Retina (tissue), 1 donor: ENCODE measurements at places on chromosomes 16 and 17.

GRCh38 chr16:56793492-56793891 lies 63.6 kb downstream of the NUP93 start:
- DNase-seq: peak; percentile 27

DNA sequence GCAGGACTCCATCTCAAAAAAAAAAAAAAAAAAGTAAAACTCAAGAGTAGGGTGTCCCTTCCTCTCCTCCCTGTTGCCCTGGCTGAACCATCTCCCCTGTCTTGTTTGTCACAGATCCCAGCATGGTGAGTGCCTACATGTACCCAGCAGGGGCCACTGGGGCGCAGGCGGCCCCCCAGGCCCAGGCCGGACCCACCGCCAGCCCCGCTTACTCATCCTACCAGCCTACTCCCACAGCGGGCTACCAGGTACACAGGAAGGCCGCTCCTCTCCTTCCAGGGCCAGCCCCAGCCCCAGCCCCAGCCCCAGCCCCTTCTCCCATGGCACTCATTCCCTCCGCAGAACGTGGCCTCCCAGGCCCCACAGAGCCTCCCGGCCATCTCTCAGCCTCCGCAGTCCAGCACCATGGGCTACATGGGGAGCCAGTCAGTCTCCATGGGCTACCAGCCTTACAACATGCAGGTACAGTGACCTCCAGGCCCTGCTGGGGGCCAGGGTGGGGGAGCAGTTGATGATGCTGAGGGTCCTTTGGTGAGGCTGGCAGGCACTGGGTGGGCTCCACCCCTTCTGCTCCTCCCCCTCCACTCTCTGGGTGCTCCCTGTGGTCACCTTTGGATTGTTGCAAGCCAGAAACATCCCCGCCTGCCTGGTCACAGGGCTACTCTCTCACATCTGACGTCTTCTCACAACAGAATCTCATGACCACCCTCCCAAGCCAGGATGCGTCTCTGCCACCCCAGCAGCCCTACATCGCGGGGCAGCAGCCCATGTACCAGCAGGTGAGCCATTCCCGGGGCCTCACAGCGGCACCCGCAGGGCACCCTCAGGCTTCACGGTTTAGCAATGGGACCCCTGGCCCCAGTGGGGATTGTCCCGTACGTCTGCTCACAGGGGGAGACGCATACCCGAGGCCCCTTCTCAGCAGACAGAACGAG lies 2.5 kb upstream of the MRPL12 start:
- no peak for DNase-seq

DNA sequence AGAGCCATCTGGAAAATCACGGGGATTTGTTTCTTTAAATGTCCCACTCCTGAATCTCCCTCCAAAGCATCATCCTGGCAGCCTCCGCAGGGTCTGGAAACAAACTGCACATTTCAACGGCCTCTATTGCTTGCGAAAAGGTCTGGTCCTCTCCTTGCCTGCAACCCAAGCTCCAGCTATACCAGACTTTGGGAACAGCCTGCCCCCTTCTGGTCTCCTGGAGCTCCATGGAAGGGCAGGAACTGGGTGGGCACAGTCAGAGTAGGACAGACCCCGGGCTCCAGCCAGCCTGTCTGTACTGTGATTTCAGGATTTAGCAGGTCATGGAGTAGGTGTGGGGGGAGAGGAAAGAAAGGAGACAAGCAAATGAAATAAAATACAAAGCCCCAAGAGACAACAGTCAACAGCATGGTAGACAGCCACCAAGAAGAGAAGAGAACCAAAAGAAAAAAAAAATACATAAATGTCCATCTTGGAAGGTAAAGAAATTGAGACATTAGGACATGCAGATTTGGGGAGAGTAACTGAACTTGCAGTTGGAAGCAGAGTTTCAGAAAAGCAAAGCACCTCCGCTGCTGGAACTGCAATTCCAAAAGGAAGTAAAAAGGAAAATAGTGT lies 2.7 kb downstream of the XYLT1 start:
- DNase-seq: peak; percentile 79

DNA sequence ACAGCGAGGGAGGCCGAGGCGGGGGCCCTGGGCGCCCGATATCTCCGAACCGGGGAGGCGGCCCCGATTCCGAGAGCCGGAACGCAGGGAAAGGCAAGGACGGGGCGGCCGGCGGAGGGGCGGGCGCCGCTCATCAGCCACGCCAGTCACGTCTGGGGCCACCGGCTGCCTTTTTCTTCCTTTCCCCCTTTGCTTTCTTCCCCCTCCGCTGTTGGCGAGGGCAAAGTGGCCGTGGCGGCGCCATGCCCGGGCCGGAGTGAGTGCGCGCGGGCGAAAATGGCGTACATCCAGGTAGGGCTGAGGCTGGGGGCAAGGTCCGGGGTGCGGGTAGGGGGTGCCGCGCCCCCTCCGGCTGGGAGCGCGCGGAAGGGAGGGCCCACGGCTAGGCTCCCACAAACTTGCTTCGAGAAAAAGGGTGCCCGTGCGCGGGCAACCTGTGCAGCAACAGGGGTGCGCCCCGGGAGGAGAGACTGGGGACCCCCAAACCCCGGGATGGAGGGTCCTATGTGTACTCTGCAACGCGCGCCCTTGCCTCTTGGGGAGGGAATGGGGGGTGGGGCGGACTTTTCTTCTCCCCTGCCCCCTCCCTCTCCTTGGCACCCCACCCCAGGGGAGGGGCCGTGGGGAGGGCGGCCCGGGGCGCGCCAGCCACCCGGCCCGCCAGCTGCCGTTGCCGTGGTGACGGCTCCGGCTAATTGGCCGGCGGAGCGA lies 486 bp downstream of the SYT17 start:
- peak; percentile 72 for DNase-seq

DNA sequence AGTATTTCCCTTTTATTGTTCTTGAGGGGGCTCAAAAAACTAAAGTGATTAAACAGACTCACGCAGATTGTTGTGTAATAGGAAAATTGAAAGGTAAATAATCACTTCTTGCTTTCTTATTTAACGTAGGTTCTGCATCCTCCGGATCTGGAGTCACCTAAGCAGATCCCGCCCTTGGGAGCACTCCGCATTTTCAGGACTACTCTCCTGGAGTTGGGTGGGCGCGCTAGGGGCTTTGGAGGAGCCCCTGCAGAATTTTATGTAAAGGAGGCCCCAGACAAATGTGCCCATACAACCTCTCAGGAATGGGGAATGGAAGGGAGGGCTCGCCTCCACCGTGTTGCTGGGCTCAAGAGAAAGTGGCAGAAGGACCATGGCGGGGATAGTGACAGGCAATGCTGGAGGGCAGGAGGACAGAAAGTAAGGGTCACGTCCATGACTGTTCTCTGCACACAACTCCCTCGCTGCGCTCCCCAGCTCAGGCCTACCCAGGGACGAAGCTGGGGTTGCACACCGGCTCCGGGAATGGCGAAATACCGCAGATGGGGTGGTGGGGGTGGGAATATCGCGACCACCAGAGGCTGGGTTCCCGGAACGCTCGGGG lies 8.3 kb downstream of the MT2A start:
- DNase-seq: no peak

DNA sequence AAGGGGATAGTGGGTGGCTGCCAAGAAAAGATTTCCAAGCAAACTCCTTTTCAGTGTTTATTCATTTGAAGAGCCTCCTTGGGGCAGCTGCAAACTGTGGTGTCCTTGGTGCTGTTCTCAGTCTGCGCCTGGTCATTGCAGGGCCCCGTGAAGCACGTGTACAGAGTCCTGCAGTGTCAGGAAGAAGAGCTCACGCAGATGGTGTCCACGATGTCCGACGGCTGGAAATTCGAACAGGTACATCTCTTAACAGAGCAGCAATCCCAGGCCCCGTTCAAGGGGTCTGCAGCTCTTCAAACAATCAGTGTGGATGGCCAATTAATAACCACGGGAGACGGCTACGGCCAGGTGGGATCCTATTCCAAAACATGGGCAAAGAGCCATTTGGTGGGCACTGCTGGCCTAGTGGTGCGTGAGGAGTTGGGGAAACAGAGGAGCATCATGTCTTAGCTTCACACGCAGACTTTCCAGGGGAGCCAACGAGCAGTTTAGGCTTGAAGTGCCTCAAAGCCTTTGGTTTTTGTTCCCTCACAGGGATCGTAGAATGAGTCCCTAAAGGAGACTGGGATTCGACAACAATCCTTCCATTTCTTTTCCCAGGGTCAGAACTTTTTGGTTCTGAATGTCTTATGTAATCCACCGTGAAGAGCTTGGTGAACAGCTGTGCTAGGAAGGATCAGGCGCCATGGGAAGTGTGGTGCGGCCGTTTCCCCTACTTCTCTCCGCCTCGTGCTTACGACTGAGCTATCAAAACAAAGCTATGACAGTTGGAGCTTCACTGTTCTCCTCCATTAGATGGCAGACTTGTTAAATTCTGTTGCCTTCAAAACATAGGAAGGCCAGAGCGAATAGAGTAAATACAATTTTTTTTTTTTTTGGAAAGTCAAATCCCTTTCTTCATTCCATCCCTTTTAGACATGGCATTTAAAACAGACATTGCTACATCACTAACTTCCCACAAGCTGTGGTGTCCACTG lies 12.6 kb downstream of the KCTD2 start:
- no peak for DNase-seq

- no peak for DNase-seq
These were observed 74.9 kb upstream of the ZNF423 start for GRCh38 chr16:49930841-49931240.

GRCh38 chr17:72349491-72349995 lies 228.7 kb downstream of the SOX9 start:
- no peak for DNase-seq

DNA sequence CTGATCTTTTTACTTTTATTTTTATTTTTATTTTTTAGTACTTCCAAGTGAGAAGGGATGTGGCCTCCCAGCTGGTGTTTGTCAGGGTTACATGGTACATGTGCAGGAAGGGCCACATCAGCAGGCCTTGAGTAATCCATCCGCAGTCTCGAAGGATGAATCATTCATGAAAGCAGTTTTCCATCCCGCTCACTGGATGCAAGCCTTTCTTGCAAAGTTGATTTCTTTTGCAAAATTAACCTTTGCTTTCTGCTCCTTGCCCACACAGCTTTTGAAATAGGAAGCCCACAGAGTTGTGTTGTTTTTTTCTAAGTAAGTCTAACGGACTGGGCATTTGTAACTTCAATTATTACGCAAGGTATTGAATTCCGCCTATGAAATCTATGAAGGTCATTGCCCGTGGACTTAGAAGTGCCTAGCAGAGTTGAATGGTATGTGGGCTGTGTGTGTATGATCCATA lies 157.4 kb downstream of the PRKCA start:
- DNase-seq: no peak

DNA sequence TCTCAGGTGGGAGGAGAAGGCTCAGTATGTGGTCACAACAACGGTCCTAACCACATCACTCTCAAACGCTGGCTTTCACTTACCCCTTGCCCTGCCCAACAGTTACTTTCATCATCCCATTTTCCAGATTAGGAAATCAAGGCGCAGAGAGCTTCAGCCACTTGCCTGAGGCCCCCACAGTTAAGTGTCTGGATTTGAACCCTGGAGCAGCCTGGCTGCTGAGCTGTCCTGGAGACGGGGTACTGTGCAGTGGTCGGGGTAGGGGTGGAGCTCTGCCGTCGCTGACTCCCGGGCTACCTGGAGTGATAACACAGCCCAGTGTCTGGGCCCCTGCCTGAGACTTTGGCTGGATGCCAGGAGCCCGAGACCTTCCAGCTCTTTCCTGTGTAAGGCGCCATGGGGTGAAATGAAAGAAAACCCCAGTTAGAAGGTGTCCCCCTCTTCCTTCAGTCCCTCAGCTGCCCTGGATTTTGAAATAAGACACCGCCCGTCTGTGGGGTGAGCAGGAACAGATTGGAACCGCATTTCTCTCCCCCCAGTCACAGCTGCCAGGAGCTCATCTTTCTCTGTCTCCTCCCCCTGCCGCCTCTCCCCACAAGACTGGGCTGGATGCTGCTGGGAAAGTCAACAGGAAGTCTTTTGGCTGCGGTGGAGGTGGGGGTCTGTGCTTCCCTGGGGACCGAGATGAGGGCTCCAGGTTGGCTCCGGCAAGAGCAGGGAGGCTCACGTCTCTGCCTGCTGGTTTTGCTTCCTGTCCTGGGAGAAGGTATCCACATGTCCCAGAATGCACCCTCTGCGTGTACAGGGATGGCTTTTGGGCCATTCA lies 280.2 kb downstream of the SEC14L1 start:
- DNase-seq: no peak
